ENCODE measurements at places on chromosomes 16 and 17.
A peak's percentile ranks its signal among the peaks of the same experiment; 100 is the strongest.

DNA sequence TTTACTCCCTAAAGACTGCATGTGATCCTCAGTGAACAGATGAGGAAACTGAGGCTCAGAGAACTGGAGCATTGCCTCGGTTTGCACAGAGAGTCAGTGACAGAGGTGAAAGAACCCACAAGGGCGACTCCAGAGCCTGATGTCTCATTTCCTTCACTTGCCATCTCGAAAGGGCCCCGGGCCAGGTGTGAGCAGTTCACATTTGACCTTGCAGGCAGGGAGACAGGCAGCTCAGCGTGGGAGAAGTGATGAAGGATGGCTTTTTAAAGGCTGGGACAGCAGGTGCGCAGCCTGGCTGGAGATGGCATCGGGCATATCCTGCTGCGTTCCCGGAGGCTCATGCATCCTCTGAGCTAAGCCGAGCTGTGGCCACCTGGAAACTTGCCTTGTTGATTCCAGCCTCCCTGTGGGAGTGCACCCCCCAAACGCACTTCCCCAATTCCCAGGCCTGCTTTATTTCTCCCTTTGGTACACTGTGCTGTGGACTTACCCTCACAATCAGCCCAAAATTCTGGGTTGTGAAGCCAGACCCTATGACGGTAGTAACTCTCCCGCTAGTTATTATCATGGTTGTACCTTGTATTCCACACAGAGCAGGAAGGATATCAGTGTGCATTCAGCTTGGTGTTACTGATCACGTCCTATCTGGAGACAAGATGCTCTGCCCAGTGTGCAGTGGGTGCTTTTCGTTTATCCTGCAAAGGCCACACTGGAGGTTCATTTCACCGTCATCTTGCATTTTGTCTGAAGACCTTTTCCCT is 753.2 kb upstream of the EEF2KMT start:
- DNase-seq = no peak

DNA sequence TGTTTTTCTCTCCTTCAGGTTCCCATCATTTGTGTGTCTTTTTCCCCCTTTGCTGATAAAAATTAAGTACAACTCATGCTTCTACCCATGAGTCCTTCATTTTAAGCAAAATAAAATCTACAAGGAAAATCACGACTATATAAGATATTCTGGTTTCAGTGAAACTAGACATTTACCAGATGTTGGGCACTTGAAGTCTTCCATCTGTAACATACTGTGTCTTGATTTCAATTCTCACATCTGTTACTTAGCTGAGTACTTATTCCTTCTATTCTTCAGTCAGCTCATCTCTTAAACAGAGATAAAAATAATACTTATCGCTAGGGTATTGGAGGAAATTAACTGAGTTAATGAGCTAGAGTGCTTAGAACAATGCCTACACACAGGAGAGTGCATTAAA is 893.0 kb upstream of the SOX9 start:
- no peak for DNase-seq

DNA sequence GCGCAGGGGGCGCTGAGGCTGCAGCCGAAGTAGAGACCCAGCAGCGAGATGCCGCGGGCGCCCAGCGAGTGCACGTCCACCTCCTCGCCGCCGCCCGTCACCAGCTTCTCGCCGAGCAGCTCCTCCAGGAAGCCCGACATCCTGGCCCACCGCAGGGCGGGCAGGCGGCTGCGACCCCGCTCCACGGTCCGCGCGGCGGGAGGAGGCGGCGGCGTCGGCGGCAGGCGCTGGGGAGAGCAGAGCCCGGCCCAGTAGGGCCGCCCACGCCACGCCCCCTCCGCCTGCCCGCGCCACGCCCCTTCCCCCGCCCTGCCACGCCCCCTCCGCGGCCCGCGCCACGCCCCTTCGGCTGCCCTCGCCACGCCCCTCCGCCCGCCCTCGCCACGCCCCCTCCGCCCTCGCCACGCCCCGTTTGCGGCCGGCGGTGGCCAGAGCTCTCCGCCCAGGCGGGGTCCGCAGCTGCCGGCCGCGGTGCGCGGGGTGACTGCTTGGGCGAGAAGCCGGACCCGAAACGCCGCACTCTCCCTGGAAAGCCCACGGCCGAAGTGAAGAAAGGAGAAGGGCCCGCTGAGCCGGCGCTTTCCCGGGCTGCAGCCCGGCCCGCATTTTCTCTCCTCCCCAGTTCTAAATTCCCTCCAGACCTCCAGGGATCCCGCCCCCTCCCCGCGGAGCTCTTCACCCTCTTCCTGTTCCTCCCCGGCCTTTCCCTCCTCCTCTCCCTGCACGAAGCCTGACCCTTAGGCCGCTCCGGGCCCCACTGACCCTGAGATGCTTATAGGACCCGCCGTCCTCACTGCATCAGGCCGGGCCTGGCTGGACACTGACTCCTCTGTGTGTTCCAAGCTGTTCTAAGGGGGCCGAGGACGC is at the start of gene NXN:
NXN (minus strand) TSS at position 238 of the 867 bp plus-strand sequence.
- DNase-seq = peak; percentile 56

- DNase-seq = no peak
Measured at GRCh38 chr17:13996276-13996675, 73.0 kb upstream of the COX10 start.

GRCh38 chr17:34725725-34726124 is 146.3 kb downstream of the TMEM132E start:
- DNase-seq = no peak

DNA sequence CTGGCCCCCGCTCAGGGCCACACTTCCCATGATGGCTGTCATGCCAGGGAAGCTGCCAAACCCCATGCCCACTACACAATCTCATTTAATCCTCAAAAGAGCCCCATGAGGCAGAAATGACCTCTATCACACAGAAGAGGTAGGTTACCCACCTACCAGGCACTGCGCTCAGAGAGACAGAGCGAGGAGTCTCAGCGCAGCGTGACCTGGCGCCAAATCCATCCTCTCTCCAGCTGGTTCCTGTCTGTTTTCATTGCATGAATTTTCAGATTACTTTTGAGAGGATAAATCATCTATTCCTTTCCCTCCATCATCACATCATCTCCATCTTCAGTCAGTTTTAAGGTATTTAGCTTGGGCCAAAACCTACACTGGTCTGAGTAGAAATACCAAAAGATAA is 101.5 kb upstream of the DNAH17 start:
- DNase-seq = no peak

- DNase-seq = no peak
Measured at GRCh38 chr17:55266958-55267688, 2.4 kb downstream of the HLF start.

DNA sequence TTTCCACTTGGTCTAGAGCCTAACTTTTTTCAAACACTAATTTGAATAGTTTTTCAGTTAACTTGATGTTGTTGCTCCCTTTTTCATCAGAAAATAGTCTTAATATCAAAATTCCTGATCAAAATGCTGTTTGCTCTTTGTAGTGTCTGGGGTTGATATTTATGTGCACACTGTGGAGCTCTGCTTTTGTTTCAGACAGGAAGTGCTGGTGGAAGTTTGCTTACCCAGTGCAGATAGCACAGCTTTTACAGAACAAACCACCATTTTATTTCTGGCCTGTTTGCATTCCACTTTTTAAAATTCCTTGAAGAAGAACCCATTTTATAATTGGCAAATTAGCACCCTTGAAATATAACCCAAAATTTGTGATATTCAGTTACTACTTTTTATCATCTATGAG is 125.4 kb downstream of the MRTFB start:
- no peak for DNase-seq

GRCh38 chr17:42135151-42135550 is 12.5 kb downstream of the HSPB9 start:
- DNase-seq = no peak

GRCh38 chr17:21164216-21164615 is 37.5 kb downstream of the DHRS7B start:
- DNase-seq = no peak

DNA sequence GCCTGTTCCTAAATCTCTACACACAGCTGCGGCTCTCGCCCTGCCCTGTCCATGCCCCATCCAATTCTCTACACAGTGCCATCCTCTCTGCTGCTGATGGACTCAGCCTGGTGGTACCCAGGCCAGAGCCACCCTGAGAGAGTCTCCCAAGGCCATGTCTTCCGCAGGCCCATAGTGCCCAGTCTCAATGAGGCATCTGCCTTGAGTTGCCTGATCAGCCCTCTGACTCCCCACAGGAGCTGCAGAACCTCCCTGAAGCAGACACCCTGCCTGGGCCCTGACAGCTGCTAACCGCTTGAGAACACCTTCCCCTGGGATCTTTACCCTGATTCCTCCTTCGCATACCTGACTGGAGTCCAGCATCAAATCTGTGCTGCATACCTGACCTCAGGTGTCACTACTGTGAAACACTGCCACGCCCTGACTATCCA is 13.3 kb downstream of the TSPOAP1 start:
- DNase-seq = no peak

DNA sequence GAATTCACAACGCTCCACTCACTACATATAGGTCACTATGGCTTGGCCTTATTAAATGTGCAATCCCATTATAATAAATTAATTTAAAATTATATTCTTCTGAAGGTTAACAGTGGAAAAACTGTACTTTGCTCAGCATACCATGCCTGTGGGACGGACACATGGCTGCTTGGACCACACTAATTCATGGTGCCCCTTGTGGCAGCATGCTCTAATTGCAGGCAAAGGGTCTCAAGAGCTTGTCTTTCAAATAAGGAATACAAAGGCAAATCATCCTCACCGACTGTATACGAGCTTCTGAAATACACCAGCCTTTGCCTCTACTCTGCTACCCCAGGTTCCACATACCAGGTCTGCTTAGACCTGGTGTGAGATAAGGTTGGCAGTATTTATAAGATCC is 11.7 kb downstream of the SMPD3 start:
- peak; percentile 5 for DNase-seq

GRCh38 chr17:67044016-67044772 is at the start of gene CACNG1:
TSS of gene CACNG1 (plus strand) at chr17:67044554. CDS start at chr17:67044661, 107 bp downstream.
- no peak for DNase-seq

GRCh38 chr17:27974531-27975145 is 67.8 kb upstream of the NLK start:
- DNase-seq = no peak

DNA sequence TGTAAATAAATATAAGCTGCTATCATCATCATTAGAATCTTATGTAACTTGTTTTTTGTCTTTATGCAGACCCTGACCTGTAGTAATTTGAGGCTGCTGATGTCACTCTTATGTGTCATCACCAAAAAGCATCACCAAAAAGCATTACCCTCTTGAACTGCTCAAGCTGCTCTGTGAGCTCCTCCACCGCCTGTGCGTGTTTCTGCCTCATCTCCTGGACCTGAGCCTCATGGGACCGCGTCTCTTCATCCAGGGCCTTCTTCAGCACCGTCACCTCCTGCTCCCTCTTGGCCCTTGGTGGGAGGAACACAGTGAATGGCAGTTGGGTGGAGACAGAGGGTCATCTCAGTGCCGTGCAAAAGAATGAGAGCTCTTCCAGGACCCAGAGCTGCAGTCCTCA is 82.4 kb downstream of the NDE1 start:
- peak; percentile 50 for DNase-seq

GRCh38 chr17:45029758-45030423 is 21.5 kb downstream of the DCAKD start:
- no peak for DNase-seq

DNA sequence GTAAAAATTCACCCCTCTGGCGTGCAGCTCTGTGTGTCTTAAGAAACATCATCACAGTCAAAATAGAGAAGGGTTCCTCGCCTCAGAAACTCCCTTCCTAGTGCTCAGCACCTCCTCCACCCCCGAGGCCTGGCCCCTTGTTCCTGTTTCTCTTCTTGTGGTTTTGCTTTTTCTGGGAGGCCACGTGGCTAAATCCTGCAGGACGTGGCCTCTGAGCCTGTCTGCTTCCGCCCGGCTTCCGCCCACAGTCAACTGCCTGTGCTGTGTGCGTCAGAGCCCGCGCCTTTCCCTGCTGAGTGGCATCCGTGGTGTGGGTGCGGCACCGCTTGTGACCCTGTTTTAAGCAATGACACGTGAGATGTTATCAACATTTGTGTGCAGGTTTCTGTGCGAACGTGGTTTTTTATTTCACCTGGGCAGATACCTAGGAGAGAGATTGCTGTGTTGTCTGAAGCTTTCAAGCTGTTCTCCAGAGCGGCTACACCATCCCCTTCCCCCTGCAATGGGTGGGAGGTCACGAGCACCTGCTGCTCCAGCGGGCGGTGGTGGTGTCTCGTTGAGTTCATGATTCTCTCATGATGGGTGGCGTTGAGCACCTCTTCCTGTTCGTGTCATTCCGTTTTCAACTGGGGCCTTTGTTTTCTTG is 21.7 kb downstream of the ACSF3 start:
- DNase-seq = peak; percentile 80

- no peak for DNase-seq
Measured at GRCh38 chr17:57245786-57246185, 10.5 kb upstream of the MSI2 start.
